GM04503 (cell line): ENCODE measurements at places on chromosomes 1 and 21.

DNA sequence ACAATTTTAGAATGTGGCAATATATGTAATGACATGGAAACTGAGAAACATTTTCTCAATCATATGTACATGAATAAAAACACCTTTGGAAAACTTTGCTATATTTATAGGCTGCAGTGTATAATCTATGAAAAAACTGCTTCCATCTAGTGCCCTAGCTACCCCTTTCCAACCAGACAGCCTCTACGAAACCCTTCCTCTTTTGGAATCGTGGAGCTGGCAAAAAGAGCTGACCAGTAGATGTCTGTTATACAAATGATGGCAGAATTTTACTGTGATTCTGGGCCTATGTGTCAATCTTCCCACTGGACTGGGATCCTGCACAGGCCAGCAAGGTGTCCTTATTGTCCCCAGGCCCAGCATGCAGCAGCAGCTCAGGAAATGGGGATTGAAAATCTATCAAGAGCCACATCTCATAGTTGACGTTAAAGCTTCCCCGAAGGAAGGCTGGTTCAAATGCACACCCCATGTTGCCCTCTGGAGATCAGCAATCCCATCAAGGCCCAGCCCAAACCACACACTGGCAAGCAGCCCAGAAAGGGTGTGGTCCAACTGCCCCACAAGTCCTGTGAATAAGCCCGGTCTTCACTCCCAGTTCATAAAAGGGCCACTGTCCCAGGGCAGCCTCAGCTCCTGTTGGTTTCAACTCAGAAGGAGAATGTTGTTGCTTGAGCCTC lies 8.8 kb upstream of the FAM20B start:
- peak; percentile 85 for DNase-seq

DNA sequence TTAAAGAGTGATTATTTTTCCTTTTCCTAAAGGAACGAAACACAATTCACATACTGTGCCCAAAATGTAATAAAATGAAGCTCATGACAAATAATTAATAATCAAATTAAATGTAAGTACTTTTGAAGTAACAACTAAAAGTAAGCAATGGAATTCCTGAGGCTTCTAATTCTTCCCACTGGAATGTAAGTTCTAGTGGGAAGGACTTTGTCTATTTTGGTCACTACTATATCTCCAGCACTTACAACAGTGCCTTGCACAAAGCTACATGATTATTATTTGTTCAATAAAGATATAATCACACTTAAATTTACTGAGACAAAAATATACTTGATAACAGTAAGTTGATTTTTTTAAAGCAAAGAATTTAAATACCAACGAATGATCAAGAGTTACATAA lies 128.8 kb downstream of the COQ8A start:
- DNase-seq, result no peak

- no peak for DNase-seq
Observed at GRCh38 chr1:162466797-162467196, 30.8 kb upstream of the UHMK1 start.

GRCh38 chr1:25847929-25848328 lies 11.3 kb downstream of the AUNIP start:
- no peak for DNase-seq

- no peak for DNase-seq
Observed at GRCh38 chr1:204439621-204440375, 28.2 kb upstream of the PPP1R15B start.

DNA sequence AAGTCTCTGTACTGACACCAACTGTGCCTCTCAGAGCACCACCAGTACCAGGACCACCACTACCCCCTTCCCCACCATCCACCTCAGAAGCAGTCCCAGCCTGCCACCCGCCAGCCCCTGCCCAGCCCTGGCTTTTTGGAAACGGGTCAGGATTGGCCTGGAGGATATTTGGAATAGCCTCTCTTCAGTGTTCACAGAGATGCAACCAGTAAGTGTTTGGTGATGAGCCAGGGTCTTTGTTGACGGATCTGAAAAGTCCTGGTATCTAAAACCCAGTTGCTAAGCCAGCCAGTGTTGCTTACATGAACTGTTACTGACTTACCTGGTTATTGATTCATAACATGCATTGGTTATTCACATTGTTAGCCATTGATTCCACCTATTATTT lies 1.1 kb downstream of the C1orf56 start:
- no peak for DNase-seq

DNA sequence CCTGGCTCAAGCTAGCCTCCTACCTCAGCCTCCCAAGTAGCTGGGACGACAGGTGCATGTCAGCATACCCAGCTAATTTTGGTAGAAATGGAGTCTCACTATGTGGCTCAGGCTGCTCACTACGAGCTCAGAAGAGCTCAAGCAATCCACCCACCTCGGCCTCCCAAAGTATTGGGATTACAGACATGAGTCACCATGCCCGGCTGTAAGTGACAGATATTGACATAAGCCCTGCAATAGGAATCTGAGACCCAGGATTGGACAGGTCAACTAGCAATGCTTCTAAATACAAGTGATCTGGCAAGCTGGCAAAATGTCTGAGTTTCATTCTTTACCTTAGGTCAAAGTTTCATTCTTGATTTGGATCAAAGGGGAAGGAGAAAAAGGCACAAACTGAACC lies 40.5 kb upstream of the H6PD start:
- no peak for DNase-seq

GRCh38 chr1:56453016-56453415 lies 126.3 kb downstream of the PLPP3 start:
- DNase-seq, result no peak

GRCh38 chr1:93989601-93990000 lies 80.4 kb upstream of the GCLM start:
- no peak for DNase-seq

- DNase-seq, result no peak
Observed at GRCh38 chr21:25175938-25176337, 431.3 kb downstream of the MRPL39 start.

GRCh38 chr1:239306426-239306825 lies 79.9 kb upstream of the CHRM3 start:
- DNase-seq, result no peak
